ENCODE measurements at places on chromosomes 5 and 9.

DNA sequence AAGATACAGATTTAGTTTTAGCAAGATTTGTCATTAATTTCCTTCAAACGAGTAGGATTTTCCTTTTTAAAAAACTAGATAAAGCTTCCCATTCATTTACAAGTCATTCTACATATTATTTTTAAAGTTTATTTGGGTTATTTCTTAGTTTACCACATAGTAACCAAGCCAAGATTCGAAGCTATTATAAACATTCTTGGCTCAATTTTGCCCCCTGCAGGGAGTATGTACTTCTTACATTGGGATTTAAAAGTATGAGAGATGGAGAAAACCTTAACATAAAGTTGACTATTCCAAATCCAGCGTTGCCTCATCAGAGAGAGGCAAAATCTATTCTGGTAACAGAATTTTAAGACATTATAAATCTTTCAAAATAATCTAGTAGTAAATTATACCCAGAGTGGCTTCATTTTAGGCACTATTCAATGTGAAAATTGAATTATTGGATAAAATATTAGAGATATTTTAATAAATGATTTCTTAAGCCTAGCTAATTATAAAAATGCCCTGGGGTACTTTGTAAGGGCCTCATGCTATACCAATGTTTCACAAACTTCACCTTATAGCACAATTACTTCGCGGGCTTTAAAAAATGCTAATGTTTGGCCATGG, 39.1 kb downstream of the FBN2 start:
- no peak for DNase-seq

DNA sequence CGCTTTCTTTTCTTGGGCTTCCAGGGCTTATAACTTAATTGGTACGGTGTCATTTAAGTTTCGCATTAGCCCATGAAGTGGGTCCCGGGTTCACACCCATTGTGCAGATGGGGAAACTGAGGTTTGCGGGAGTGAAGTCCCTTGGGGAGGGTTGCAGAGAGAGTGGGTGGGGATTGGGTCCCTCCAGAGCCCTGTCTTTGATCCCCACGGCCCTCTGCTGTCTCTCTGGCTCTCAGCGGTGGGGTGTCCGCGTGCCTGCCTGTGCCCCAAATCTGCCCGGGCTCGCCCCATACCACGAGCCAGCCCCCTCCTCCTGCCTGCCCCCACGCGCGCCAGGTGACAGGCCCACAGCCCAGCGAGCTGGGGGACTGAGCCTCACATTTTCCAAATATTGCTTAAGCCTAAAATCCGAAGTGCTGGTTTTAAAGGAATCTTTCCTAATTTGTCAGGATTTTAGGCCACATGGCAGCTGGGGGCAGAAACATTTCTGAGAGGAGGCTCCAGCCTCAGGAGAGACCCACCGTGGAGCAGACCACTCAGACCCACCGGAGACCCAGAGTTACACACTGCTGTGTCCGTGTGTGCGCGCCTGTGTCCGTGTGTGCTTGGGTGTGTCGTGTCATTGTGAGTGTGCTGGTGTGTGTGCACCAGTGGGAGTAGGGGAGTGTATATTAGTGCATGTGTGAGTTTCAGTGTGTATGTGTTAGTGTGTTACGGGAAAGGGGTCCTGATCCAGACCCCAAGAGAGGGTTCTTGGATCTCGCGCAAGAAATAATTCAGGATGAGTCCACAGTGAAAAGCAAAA, 159.5 kb upstream of the IER5L start:
- DNase-seq: no peak

GRCh38 chr5:113215401-113216060, 219.3 kb downstream of the TSSK1B start:
- no peak for DNase-seq

- no peak for DNase-seq
Measured at GRCh38 chr5:133408322-133408721, 204.0 kb downstream of the FSTL4 start.

DNA sequence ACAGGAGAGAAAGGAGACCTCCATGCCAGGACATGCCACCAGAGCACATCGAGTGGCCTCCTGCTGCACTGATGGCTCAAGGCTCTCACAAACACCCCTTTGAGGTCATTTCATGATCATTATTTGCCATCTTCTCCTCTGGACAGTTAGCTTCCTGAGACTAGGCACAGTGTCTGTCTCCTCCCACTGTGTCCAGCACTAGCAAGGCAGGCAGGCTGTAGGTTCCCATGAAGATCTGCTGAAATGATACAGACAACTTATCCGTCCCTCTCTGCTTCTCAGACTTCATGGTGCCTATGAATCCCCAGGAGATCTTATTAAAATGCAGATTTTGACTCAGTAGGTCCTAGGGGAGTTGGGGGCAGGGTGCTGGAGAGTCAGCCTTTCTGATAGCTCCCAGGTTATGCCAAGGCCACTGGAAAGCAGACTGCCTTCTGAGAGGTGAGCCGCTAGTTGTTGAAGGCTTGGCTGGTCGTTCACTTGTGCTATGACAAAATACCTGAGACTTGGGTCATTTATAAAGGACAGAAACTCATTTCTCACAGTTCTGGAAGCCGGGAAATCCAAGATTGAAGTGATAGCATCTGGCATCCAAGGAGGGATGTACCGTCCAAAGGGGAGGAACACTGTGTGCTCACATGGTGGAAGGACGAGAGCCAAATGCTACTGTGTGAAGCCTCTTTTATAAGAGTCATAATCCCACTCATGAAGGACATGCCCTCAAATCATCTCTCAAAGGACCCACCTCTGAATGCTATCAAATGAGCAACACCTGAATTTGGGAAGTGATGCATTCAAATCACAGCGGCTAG, 183.4 kb downstream of the SPOCK1 start:
- no peak for DNase-seq

DNA sequence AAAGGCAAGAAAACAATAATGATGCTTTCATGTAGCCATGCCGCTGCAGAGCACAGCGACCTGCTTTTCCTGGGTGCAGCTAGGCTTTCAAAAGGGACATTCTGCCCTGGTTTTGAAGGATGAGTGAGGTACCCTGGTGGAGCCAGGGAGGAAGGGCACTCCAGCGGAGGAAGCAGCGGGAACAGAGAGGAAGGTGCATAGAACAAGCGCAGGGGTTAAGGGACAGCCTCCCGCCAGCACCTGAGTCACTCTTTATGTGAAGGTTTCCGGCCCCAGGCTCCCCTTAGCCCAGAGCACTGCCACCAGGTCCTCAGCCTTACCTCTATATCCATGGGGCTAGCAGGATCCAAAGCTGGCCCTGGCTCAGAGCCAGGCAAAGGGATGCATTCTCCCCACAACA, 221.1 kb downstream of the CDK5RAP2 start:
- DNase-seq: no peak

DNA sequence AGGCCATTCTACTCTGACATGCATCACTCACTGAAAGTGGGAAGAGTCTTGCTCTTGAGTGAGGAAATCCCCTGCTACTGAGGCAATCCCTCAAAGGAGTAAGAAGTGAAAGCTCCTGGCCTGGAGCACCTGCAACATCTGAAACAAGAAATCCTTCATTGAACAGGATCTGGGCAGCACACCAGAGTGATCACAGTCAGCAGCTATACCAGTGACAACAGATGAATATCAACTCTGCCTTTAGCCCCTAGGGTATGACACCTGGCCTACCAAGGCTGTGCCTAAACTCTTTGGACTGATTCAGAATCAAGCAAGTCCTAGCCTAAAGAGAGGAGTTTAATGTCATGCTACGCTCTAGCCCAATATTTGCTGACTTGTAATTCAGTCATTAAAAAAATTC, 156.2 kb upstream of the CCDC152 start:
- DNase-seq: no peak

DNA sequence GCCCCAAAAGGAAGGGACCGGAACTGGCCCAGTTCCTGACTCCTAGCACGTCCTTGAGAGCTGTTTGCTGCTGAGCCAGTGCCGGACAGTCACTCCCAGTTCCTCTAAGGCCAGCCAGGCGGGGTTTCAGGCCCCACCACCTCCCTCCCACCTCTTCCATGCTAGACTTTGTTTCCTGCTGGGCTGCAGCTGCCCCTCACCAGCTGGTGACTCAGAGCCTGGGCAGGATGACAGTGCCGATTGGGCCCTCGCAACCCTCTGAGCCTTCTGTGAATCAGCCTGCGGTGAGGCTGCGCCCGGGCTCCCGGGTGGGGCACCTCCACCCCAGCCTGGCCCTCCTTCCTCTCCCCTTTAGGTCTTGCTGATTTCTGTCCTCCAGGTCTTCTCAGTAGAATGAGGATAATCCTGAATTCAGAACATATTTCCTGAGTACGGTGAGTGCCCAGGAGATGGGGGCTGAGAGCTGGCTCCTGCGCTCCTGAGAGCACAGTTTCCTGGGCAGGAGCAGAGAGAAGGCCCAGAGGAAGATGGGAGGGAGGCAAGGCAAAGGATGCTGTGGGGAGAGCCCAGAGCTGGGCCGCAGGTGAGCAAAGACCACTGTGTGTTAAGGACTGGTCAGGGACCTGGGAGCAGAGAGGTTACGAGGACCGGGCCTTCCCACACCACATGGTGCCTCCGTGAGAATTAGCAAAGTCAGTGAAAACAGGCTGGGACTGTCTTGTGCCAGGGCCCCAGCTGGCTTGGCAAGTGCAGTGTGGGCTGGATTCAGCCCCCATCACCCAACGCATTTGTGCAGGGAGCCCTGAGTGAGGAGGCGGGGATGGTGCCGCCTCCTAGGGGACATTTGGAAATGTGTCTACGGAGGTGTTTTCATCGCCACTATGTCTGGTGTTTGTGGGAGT, 32.9 kb upstream of the STXBP1 start:
- peak; percentile 86 for DNase-seq

DNA sequence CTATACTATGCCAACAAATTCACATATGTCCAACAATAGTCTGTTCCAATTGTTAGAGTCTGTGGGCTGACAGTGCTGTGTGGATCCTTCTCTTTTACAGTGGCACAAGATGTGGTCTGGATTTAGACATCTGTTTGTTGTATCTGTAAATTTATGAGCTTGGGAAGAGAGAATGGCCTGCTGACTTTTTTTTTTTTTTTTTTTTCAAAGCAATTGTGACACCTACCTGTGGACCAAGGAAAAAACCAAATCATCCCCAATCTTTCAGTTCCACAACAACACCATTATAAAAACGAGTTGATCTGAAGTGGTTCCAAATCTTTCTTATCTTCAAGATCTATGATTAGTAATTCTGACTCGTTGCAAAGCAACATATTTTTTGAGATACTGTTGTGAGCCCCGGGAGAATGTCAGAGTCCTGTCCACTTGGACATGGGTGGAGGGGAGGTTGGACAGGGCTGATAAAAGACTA, 4.9 kb downstream of the IRX2 start:
- DNase-seq: no peak

GRCh38 chr5:110718311-110718710, 8.2 kb downstream of the TMEM232 start:
- no peak for DNase-seq

- DNase-seq: no peak
Measured at GRCh38 chr5:161009194-161009593, 157.2 kb upstream of the ATP10B start.

DNA sequence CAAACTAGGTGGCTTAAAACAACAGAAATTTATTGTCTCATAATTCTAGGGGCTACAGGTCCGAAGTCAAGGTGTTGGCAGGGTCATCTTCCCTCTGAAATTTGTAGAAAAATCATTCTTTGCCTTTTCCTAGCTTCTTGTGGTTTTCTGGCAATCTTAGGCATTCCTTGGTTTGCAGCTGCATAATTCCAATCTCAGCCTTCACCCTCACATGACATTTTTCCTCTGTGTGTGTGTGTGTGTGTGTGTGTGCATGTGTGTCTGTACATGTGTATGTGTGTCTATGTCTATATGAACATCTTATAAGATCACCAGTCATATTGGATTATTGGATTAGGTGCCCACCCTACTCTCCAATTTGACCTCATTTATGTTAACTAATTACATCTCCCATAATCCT, 330.6 kb downstream of the CHSY3 start:
- no peak for DNase-seq

DNA sequence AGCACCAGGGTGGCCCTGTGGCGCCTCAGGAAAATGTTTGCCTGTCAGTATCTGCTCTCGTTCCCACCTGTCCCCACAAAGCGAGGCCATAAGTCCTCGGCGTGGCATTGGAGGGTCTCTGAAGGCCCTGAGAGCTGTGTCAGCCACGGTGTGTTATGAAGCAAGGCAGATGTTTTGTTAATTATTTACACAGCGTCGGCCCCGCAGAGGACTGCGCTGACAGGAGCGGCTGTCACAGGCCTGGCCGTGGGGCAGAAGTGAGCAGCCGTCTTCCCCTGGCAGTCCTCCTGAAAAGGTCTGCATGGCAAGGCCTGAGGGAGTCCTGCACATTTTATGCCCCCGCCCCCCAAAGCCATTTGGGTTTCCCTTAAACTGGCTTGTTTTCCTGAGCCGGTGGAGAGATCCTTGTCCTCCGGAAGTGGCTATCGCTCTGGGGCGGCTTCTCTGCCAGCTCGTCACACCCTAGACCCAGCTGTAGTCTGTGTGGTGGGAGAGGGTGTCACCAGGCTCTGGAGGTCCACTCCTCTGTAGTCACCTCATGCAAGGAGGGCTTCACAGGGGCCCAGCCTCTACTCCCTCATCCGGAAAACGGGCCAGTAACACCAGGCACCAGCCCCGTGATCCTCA, 6.2 kb downstream of the NEK6 start:
- DNase-seq: no peak

GRCh38 chr9:8734760-8735159, 935.2 kb upstream of the DMAC1 start:
- DNase-seq: no peak

DNA sequence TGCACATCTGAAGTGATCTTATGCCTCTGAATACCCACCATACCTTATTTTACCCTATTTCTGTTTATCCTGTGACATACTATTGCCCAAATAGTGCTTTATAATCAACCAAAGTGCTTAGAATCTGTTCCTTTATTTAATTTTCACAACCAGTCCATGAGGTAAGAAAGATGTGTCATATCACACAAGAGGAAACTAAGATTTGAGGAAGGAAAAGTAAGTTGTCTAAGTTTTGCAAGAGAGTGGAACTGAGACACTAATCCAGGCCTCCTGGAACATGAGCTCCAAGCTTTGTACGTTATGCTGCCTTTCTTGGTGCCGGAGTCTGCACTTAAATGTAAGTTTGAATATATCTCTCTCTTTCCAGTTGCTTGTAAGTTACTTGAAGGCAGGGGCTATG, 17.2 kb downstream of the KDM3B start:
- no peak for DNase-seq

DNA sequence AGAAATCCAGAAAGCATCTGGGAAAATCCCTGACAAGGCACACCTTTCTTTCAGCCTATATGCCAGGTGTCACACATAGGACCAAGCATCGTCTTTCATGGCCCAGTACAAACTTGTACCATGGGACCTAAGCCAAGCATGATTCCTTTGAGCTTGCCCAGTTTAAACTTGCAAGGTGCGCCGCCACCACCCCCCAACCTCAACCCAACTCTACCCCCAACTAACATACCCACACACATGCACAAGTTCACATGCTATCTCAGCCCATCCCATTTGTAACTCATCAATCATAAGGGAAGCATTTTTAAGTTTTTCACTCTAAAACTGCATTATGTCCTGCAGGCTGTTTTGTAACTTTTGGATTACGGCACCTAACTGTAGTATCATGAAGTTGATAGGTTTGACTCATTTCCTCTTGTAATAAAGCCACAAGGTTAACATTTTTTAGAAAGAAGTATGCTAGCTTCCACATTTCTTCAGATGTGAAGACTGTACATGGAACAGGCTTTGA, 145.9 kb upstream of the FST start:
- DNase-seq: no peak

Measured in stimulated activated naive CD8-positive, alpha-beta T cell treated with anti-CD3 and anti-CD28 coated beads, Interleukin-15, Interleukin-2, amounts not matched to agents 100 U/mL and 50 U/mL, for 24 hours (primary cell).